Psoas muscle (tissue), 8 donors: ENCODE measurements at places on chromosomes 1 and 21. TPM values are rescaled to one million over a fixed set of nuclear protein-coding genes. Genes with fewer than 3 reads are reported as not detected.

- DNase-seq, result no peak
Observed at GRCh38 chr21:42484966-42485365, 11.1 kb downstream of the RSPH1 start.

DNA sequence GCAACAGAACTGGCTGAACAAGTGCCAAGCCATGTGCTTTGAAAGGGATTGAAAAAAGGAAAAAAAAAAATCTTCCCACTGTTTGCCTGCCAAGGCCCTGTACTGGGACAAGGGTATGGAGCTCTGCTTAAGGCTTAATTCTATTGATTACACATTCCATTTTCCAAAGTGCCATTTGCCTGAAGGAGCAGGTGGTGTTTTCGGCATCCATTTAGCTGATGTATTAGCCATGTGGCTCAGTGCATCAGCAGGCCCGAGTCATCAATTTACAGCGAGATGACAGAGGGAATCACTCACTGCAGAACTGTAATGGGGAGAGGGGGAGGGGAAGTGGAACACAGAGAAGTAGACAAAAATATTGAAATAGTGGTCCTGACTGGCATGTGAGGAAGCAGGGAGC, 144.2 kb upstream of the BEND5 start:
- no peak for DNase-seq

DNA sequence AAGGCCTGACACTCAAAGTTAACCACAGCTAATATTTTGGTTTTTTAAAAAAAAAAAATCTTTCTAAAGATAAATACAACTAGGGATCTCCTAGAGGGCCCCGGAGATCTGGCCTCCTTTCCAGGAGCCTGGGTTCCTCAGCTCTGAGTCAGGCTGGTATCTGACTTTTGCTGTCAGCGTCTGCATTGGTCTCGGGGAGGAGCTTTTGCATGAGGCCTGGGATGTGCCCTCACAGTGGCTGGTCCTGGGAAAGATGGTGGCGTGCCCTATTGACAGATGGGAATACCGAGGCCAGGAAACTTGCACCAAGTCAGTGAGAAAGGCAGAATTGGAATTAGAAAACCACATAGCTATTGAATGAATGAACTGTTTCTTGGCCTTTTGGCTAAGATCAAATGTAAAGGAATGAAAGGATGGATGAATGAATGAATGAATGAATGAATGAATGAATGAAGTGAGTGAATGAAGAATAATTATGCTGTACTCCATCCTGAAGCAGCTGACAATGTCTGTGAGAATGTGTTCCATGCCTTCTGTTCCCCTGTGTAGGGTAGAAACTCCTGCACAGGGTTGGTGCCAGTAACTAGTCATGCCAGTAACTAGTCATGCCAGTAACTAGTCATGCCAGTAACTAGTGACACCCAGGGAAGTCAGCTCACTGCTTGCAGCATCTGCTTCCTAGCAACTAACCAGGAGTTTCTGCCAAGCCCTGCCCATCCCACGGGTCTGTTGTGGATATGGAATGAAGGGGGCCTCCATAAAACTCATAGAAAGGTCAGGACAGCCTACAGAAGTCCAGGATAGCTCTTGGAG, 242.5 kb upstream of the VAMP3 start:
- no peak for DNase-seq

Gene TSPEAR
- total RNA-seq, result not detected

GRCh38 chr1:71881611-71882010, 400.7 kb downstream of the NEGR1 start:
- no peak for DNase-seq

Gene TEKT2
- total RNA-seq, result not detected

- no peak for DNase-seq
Observed at GRCh38 chr1:102687383-102687782, 420.9 kb downstream of the COL11A1 start.

DNA sequence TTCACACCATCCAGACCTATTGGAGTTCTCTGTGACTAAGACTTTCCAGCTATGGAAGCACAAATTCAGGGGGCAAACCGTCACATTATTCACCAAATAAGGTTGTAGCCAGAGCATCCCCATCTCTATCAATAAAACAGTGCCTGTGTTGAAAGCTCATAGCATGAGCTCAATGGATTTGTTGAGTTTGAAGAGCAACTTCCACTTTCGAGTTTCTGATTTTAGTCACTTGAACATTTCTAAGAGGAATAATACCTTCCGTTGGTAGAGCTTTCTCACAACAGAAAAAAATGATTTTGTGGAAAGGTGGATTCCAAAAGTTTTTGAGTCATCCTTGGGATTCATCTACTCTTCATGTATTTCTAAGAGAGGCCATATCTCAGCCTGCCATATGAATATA, 13.0 kb upstream of the ELAVL4 start:
- DNase-seq, result no peak

DNA sequence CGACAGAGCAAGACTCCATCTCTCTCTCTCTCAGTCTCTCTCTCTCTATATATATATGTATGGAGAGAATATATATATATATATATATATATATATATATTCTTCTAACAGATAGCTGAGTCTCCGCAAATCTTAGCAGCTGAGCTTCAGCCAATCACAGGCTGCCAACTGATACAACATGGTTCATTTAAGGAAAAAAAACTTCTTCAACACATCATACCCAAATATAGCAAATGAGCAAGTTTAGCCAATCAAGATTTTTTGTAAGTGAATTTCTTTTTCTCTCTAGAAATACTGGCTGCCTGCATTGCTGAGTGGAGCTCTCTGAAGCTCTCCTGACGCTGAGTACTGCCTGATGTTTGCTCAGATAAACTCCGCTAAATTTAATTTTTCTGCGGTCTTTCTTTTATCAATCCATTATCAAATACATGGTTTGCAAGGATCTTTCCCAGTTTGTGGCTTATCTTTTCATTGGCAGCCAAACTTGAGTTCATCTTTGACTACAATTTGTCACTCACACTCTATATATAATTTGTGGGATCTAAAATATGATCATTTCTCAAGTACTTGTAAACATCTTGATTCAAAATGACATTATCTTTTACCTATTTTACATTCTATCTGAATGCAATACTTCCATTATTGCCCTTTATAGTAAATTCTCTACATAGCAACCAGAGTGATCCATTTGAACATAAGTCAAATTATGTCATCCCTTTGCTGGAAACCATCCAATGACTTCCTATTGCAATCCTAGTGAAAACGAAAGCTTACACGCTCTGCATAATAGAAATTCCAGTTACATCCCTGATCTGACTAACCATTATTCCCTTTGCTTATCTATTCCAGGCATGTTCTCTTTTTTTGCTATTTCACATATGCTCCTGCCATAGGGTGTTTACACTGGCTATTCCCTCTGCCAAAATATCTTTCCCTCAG, 2131.7 kb downstream of the MRPL39 start:
- no peak for DNase-seq

GRCh38 chr1:220950576-220950975, 71.3 kb downstream of the HLX start:
- DNase-seq, result no peak

DNA sequence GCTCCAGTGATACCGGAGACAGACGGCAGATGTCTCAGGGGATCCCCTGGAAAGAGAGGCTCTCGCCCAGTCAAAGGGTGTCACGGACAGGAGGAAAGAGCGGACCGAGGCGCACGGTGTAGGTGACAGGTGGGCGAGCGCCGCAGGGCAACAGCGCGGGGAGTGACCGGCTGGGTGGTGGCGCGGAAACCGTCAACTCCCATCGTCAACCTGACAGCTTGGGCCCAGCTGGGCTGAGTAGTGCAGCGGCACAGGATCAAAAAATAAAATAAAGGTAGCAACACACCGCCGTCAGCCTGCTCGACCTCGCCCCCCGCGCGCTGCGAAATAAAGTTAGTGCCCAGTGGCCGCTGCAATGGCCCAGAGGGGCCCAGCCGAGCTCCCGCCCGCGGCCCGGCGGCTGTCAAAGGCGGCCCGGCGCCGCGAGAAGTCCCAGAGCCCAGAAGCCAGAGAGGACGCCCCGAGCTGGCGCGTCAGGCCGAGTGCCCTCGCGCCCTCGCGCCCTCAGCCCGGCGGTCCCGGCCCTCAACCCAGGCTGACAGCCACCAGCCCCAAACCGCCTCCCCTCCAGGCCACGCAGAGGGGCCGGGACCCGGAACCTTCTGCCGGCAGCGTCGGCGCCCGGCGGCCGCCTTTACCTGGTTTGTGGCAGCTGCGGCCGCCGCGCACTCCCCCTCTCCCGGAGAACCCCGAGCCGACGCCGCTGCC, at the start of gene LYST:
LYST (minus strand) TSS at position 702 of the 708 bp plus-strand sequence. CDS start 36,489 bp downstream, outside the sequence.
- DNase-seq, result peak; percentile 66

Gene LRRC3
- total RNA-seq, result 0.22 TPM

DNA sequence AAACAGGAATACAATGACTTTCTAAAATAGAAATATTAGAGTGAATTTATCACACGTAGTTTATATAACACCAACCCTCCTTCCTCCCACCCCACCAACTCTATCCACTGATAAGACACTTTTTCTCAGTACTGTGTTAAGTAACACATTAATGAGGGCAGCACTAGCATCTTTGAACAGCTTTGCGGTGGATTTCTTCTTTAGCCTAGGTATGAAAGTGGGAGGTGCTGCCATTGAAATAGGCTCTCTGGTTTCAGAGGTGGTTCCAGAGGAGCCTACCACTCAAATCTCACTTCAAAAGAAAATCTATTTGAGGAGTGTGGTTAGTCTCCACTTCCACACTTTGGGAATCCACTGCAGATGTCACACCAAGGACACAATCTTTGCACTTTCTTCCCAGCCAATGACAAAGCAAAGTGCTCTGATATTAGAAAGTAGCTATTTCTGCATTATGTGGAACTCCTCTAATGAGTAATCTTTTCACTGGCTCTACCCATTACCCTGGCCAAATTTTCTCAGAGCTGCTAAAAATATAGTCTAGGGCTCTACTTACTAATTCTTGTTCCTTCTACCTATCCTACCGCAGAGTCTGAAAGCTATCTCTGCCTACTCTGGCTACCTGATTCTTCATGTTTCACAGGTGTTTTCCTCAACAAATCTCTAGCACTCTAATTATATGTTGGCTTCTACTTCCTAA, 1667.8 kb downstream of the MRPL39 start:
- no peak for DNase-seq
